ENCODE measurements at places on chromosomes 7 and 10.
A peak's percentile ranks its signal among the peaks of the same experiment; 100 is the strongest.

GRCh38 chr10:31927565-31927883 is 1.1 kb downstream of the ARHGAP12 start:
- peak; percentile 3 for DNase-seq

GRCh38 chr10:30056767-30057355 is 2.5 kb downstream of the JCAD start:
- DNase-seq: no peak

DNA sequence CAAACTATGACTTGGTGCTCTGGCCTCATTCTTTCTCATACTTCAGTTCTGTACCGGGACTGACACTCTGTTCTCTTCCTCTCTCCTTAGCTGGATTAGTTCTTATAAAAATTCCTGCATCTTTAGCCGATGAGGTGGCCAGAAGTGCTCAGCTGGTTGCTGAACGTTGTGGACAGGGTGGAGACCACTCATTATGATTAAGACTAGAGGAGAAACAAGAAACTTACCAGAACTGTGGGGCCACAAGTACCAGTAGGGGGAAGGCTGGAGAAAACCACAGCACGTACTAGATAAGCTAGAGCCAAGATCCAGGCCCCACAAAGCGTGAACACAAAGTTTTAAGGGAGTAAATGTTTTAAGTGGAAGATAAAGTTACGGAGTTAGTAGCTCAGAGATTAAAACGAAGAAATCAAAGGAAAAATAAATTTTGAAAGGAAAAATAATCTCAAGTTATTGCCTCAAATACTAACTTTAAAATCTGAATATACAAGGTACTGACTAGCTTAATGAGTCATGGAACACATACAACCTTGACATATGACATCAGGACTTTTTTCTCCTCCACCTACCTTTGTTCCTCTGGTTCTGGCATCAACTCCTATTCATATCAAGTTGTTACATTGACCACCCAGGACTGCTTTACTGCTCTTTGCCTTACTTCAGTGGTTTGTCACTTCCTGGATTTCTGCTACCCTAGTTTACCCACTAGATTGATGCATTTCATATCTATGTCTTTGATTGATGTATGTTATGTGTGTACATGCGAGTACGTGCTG is 469.0 kb downstream of the TFEC start:
- no peak for DNase-seq

GRCh38 chr7:95213809-95214492 is 110.4 kb downstream of the PON1 start:
- DNase-seq: no peak

DNA sequence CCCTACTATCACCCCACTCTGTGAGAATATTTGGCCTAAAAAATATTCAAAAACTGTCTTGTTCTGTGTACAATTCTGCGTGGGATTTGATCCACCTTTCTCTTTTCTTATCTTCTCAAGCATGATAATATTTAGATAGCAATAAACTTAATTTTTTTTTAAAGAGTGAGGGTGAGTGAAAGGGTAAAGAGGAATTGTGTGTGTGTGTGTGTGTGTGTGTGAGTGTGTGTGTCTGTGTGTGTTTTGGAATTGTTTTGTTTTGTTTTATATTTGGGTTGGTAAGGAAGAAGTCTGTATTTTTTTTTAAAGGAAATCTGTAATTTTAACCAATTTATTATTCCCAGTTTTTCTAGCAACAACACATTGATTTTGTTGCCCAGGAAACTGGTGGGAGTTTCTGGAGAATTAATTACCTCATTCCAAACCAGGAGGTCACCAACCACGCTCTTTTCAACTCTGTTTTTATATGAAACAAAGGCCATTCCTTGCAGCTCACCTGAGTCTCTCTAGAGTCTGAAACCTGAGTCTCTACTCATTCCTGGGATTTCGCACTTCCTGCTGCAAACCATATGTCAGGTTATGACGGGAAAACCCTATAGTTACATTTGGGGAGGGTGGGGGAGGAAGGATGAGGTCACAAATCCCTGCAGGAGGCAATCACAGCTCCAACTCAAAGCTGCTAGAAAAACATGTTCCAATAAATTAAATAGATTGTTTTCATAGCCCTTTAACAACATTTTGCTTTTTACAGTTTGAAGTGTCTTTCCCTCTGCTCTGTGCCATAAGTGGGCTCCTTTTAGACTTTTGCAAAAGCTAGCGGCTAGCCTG is 38.1 kb upstream of the XPNPEP1 start:
- DNase-seq: no peak

- DNase-seq: no peak
These were observed 127.7 kb upstream of the NOBOX start for GRCh38 chr7:144531181-144531580.

- DNase-seq: no peak
These were observed 31.1 kb downstream of the TAX1BP1 start for GRCh38 chr7:27771111-27771510.

- no peak for DNase-seq
These were observed 56.6 kb downstream of the VOPP1 start for GRCh38 chr7:55515569-55516279.

DNA sequence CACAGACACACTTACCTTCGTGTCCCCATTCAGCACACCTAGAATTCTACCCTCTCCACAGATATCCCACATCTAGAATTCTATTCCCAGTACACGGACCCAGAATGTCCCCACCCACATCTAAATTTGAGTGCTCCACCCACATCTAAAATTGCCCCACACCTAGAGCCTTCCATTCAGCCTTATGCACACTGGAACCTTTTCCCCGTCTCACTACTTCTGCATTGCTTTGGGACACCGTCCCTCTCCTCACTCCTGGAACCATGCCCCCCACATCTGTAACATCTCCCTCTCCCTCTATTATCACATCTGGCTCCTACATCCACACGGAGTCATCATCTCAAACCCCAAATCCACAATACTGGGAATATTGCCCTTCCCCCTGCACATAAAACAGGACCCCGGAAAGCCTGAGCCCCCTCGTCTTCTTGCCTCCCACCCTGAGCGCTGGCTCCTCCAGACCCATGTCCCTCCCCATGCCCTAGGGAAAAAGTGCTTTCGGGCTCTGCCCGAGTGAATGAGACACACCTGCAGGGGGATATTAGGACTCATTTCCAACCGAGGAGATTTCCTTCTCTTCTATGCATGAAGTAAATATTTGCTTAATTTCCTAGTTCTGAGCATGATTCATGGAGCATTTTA is 125.8 kb upstream of the UNC5B start:
- no peak for DNase-seq

DNA sequence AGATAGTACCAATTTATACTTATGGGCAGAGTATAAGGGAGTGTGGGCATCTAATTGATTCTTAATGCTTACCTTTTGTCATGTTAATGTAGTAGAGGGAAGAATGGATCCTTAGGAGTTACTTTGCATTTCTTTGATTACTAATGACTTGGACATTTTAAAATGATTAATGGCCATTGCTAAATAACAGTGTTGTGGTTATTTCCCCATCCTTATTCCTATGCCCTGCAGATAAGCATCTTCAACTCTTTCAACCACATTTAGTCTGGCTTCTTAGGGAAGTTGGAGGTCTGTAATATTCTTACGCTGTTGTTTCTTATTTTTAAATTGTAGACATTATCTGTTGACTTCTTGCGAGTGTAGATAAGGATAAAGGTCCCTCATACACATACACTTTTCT is 37.2 kb downstream of the KAT6B start:
- no peak for DNase-seq

GRCh38 chr7:32161708-32162107 is 91.5 kb upstream of the PDE1C start:
- no peak for DNase-seq

GRCh38 chr7:151243045-151243349 is 5.5 kb downstream of the SMARCD3 start:
- no peak for DNase-seq

GRCh38 chr7:54015251-54015650 is 526.9 kb upstream of the VSTM2A start:
- DNase-seq: no peak

GRCh38 chr10:99629625-99629978 is 9.4 kb upstream of the SLC25A28 start:
- DNase-seq: no peak

GRCh38 chr10:106972381-106972780 is 192.1 kb downstream of the SORCS1 start:
- DNase-seq: no peak

GRCh38 chr7:139730746-139731612 is 46.8 kb downstream of the HIPK2 start:
- DNase-seq: no peak

GRCh38 chr10:116241085-116241484 is 31.9 kb downstream of the GFRA1 start:
- no peak for DNase-seq

- no peak for DNase-seq
These were observed 283.6 kb downstream of the ADRA2A start for GRCh38 chr10:111360260-111360925.

- DNase-seq: no peak
These were observed 95.1 kb upstream of the LRGUK start for GRCh38 chr7:134031835-134032617.

- no peak for DNase-seq
These were observed 153.4 kb downstream of the GRID1 start for GRCh38 chr10:86213148-86213547.

- no peak for DNase-seq
These were observed 36.2 kb downstream of the CHST3 start for GRCh38 chr10:72000073-72001032.

DNA sequence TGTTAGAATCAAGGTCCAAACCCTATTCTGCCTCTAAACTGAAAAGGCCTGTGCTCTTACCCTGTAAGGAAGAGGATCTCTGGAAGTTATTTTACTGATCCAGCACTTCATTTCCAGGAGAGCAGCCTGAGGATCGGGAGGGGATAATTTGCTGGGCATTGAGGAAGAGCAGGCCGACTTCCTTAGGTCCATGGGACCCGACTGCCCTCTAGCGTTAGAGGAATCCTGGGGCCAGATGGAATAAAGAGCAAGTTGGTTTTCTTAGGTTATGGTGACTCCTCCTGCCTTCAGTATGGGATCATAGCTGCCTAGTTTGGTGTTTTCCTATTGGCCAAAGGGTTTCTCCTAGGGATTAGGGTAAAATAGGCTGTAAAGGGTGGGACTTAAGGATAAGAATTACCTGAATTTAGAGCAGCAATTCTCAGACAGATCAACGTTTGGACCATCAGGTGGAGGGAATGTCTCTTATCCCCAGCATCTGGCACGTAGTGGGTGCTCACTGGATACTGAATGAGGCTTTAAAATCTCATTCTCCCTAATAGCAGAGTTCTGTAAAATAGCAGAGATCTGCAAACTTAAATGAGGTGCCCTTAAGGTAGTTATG is 40.0 kb upstream of the SORBS1 start:
- DNase-seq: no peak

DNA sequence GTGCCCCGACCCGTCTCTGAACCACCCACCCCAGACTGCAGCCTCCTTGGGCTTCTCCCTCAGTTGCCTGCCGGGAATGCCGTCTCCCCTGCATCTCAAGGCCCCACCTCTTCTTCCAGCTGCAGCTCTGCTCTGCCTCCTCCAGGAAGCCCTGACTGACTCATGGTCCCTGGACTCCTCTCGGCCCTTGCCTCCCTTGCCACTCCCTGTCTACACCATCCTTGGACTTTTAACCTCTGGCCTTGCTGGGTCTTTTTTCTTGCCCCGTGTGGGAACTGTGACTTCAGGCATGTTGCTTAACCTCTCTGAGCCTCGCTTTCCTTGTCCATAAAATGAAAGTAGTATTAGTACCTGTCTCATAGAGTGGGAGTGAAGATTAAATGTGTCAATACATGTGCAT is 56.3 kb downstream of the C10orf105 start:
- no peak for DNase-seq

DNA sequence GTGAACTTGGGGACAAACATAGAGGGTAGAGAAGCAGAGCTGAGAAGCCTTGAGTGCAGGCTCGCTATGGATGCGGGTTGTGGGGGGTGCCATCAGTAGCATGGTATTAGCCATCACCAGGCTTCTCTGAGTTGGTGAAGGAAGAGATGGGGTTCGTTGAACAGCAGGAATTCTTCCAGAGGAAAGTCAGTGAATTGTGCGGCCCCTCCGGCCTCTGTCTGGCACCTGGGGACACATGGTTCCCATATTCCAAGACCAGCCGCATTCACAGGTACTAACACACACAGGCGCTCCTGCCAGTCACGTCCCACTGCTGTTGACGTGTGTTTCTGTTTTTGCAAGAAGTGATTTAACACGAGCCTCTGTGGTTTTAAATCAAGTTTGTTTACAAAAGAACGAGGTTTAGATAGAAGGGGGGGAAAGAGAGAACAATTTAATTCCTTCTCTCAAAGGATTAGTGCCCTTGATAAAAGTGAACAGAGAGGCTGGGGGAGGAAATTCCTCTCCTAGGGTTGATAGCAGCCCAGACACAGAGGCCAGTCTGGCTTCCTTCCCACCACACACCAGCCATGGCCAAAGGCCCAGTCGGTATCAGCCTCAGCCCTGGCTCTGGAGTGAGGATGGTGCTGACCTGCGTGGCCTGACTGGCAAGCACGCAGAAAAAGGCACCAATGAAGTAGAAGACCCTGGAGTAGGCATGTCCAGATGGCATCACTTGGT is 252.6 kb upstream of the IGFBP3 start:
- no peak for DNase-seq

- DNase-seq: no peak
These were observed 357.0 kb downstream of the FRMD4A start for GRCh38 chr10:13973742-13974141.

DNA sequence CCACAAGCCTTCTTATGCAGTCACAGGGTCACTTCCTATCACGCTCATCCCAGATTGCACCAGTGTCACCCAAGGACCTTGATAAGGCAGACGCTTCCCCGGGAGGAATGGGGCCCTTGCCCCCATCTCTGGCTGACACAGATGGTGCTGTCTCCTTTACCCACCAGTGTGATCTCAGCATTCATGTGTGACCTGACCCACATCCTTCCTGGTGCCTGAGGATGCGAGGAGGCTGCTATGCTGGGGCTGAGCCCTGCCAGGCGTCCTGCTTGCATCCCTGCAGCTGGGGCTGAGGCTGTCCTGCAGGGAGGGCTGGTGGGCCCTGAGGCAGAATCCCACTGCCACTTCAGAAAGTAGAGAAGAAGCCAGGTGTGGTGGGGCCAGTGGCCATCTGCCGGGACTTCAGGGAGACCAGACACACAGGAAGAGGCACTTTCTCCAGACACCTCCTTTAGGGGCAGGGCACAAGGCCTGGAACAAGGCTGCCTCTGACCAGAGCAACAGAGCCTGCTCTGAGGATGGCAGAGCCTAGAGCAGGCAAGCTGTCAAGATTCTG is 35.3 kb downstream of the RASGEF1A start:
- DNase-seq: no peak

Data from activated naive CD4-positive, alpha-beta T cell (primary cell).